ENCODE measurements at places on chromosomes 1 and 21. TPM values are rescaled to one million over a fixed set of nuclear protein-coding genes. Genes with fewer than 3 reads are reported as not detected.

OR1C1 gene
- total RNA-seq: not detected

CRTC2 gene
- 9.0 TPM for total RNA-seq

FAM72D gene
- total RNA-seq: 0.34 TPM

NMNAT2 gene
- total RNA-seq: not detected

VTCN1 gene
- total RNA-seq: under 0.01 TPM

RHBDL2 gene
- total RNA-seq: not detected

EPHX1 gene
- total RNA-seq: 90.1 TPM

FTCD gene
- total RNA-seq: not detected

ANGPTL1 gene
- total RNA-seq: under 0.01 TPM

MAP10 gene
- 2.0 TPM for total RNA-seq

DLGAP3 gene
- not detected for total RNA-seq

RHOU gene
- total RNA-seq: 0.36 TPM

FNDC5 gene
- not detected for total RNA-seq
